Mesothelial cell of epicardium (in vitro differentiated cells): ENCODE measurements at places on chromosomes 16 and 17.

DNA sequence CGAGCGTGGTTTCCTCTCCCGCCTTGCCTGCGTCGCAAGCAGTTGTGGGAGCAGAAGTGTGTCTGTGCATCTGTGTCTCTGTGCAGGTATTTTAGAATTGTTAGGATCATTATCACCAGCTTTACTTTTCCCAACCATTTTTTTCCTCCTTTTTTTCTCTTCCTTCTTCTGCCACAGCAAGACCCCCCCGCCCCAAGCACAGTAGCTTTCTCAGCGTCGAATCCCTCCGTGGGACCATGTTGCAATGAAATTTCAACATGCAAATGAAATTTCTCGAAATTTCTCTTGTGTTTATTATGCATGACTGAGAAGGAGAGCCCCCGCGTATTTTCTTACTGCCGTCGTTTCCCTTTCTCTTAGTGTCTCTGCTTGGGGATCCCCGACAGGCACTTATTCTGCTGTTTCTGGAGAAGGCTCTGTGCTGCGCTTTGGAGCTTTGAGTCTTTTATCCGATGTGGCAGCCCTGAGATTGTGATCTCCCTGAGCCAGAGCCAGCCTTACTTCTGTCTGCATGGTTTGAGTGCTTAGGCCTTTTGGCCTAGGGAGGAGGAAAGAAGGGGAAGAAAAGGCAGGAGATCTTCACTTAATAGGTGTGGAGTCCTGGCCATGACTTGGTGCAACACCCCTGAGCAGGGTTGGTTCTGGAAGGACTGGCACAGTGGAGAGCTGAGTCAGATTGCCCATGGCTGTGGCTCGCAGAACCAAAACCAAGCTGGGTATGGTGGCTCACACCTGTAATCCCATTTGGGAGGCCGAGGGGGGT lies 5.0 kb downstream of the ARMC7 start:
- no peaks in the 10 kb centered on the region for H3K27me3 ChIP-seq
- peaks cover 11% of the 10 kb centered on the region for H3K4me1 ChIP-seq
- H3K36me3 ChIP-seq, result peaks cover 11% of the 10 kb centered on the region

- H3K4me1 ChIP-seq, result peaks cover 14% of the 10 kb centered on the region
- no peak overlapping the region for H3K27ac ChIP-seq
- H3K36me3 ChIP-seq, result no peaks in the 10 kb centered on the region
- DNase-seq, result no peak
These were observed 656.6 kb downstream of the WWOX start for GRCh38 chr16:78755751-78756661.

DNA sequence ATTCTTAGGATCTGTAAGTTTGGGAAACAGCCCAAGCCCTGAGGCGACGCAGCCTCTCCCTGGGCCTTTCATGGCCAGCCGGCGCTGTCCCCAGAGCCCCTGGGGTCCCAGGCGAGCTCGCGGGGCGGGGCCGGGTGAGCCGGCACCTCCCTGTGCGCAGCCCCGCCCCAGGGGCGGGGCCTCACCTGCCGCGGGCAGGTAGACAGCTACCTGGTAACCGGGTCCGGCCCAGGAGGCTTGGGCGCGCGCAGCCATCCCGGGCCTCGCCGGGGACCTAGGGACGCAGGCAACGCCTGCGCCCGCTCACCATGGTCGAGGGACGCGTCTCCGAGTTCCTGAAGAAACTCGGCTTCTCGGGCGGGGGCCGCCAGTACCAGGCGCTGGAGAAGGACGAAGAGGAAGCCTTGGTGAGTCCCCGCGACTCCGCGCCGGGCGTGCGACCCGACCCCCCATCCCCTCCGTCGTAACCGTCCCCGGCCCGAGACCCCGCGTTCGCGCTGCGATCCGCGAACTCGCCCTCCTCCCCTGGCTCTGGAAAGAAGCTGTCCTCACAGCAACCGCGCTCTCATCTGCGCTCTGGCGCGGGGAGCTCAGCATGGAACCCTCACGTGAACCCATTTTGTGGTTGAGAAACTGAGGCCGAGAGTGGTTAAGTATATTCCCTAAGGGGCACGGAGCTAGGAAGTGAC lies at the start of gene ATP2C2:
Gene ATP2C2, plus strand, starts transcription at position 231 of the 689 bp plus-strand sequence. Its CDS starts 78 bp downstream, at position 309.
- H3K4me1 ChIP-seq, result peaks cover 20% of the 10 kb centered on the region
- peak; percentile 34 for DNase-seq
- peak within 1 kb of the TSS; percentile 79 for H3K4me3 ChIP-seq
- H3K36me3 ChIP-seq, result no peaks in the 10 kb centered on the region
- peaks cover 50% of the 10 kb centered on the region for H3K27me3 ChIP-seq
- peak within 1 kb of the TSS; percentile 79 for H3K27ac ChIP-seq

GRCh38 chr16:64406770-64407181 lies 715.1 kb downstream of the CDH11 start:
- no peaks in the 10 kb centered on the region for H3K4me1 ChIP-seq
- no peak overlapping the region for H3K4me3 ChIP-seq
- no peaks in the 10 kb centered on the region for H3K36me3 ChIP-seq
- DNase-seq, result no peak

- H3K4me1 ChIP-seq, result peaks cover 3% of the 10 kb centered on the region
- no peak for DNase-seq
- H3K27me3 ChIP-seq, result no peaks in the 10 kb centered on the region
- peaks cover 8% of the 10 kb centered on the region for H3K36me3 ChIP-seq
- no peak overlapping the region for H3K4me3 ChIP-seq
These were observed 64.9 kb upstream of the CORO6 start for GRCh38 chr17:29687596-29687995.

GRCh38 chr17:80955671-80956280 lies 35.9 kb upstream of the CHMP6 start:
- H3K27me3 ChIP-seq, result no peaks in the 10 kb centered on the region
- H3K36me3 ChIP-seq, result peaks cover 14% of the 10 kb centered on the region
- H3K27ac ChIP-seq, result no peak overlapping the region
- no peak for DNase-seq

- peaks cover 52% of the 10 kb centered on the region for H3K36me3 ChIP-seq
- no peak for DNase-seq
- H3K27ac ChIP-seq, result no peak overlapping the region
- H3K27me3 ChIP-seq, result no peaks in the 10 kb centered on the region
- no peaks in the 10 kb centered on the region for H3K4me1 ChIP-seq
- H3K4me3 ChIP-seq, result no peak overlapping the region
These were observed 50.6 kb downstream of the MED13 start for GRCh38 chr17:62014526-62014925.

DNA sequence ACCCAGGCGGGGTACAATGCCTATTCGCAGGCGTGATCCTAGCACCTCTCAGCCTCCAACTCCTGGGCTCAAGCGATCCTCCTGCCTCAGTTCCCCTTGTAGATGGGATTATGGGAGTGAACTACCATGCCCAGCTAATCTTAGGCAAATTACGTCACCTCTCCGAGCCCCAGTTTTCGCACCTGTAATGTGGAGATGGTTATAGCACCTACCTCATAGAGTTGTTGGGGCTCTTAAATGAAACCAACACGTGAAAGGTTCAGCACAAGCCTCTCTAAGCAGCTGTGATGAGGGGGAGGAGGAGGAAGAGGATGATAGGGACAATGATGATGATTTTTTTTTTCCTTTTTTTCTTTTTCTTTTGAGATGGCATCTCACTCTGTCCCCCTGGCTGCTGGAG lies 59.9 kb downstream of the ABR start:
- DNase-seq, result no peak
- peaks cover 6% of the 10 kb centered on the region for H3K4me1 ChIP-seq
- no peaks in the 10 kb centered on the region for H3K27me3 ChIP-seq
- H3K4me3 ChIP-seq, result no peak overlapping the region
- H3K36me3 ChIP-seq, result peaks cover 6% of the 10 kb centered on the region
- no peak overlapping the region for H3K27ac ChIP-seq

- peaks cover 20% of the 10 kb centered on the region for H3K4me1 ChIP-seq
- no peak overlapping the region for H3K4me3 ChIP-seq
- H3K27me3 ChIP-seq, result peaks cover 23% of the 10 kb centered on the region
- DNase-seq, result no peak
These were observed 256.2 kb downstream of the FOXL1 start for GRCh38 chr16:86834451-86835035.

DNA sequence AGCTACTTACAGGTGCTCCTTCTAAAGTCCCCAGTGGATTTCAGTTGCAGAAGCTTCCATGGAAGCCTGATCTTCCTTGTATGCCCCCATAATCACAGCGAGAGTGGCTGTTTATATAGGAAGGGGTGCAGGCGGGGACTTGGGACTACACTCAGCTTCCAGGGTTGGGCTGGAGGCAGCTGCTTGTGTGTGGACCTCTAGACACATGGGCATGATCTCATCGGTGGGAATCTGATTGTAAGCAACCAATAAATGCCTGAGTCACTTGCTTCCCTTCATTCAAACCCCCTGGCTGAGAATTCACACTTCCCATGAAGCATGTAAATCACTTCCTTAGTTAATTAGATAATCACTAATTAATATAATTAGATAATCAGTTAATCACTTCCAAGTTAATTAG lies 1.0 kb upstream of the KRT20 start:
- no peaks in the 10 kb centered on the region for H3K36me3 ChIP-seq
- no peak for DNase-seq
- no peak overlapping the region for H3K4me3 ChIP-seq
- no peaks in the 10 kb centered on the region for H3K4me1 ChIP-seq

DNA sequence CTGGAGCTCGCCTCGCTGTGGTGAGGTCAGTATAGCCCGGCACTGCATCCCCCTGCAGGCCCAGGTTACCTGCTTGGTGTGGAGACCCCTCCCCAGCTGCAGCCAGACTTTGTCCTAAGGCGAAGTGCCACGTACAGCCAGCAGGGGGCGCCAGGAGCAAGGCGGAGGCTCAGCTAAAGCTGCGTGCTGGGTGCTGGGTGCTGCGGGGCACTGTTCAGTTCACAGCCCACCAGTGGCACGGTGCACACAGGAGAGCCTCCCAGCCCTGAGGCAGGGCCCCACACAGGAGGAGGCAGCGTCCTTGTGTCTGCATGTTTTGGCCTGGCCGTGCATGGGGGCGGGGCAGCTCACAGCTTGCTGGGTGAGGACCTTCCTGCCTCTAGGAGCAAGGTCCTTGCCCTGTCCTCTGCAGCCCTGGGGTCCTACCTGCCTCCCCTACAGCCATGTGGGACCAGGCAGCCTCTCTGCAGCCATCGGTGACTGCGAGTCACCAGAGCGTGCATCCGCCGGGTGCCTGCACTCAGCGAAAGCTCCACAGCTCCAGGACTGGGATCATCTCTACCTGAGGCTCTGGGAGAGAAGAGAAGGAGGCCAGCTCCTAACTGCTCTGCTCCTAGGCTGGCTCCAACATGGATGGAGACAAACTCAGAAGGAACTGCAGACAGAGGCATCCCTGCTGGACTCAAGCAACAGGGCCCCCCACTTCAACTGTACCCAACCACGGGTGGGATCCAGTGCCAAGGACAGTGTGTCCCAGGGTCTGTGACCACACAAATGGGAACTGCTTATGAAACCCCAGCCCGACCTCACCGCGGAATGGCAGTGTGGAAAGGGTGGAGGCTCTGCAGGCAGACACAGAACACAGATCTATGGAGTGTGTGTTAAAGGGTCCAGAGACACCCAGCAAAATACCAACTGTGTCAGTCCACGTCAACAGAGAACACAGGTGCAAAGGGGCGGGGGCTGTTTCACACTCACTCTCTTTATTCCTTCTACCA lies 19.0 kb downstream of the SLC7A5 start:
- H3K36me3 ChIP-seq, result no peaks in the 10 kb centered on the region
- peaks cover 50% of the 10 kb centered on the region for H3K4me1 ChIP-seq
- DNase-seq, result peak; percentile 63
- no peak overlapping the region for H3K4me3 ChIP-seq

GRCh38 chr17:37818689-37819088 lies 73.8 kb upstream of the HNF1B start:
- H3K4me3 ChIP-seq, result no peak overlapping the region
- peaks cover 7% of the 10 kb centered on the region for H3K4me1 ChIP-seq
- no peaks in the 10 kb centered on the region for H3K36me3 ChIP-seq

GRCh38 chr17:51006601-51007000 lies 114.1 kb downstream of the SPAG9 start:
- DNase-seq, result no peak
- H3K27ac ChIP-seq, result no peak overlapping the region

DNA sequence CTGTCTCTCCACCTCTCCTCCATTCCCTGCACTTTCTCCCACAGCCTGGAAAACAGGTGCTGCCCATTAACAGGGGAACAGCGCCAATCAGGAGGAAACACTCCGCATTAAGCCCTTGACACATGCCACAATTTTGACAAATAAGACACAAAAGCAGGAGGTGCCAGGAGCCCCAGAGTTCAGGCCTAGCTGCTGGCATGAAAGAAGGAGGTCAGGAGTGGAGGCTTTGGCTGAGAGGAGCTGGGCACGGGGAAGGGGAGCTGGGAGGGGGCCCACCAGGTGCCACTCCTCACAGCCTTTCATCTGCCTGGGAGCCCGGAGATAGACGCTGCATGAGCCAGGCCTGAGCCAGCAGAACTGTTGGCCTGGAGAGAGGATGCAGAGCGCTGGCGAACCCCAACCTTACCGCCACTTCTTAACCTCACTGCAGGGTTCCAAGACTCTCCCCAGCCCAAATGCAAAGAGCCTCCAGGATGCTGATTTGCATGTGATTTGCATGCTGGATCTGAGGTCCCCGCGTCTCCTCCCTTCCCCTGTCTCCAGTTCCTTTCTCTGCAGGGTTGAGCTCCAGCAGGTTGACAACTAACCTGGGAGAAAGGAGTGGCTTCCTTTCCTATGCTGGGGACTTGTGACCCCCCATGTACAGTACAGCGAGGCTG lies 139.8 kb upstream of the SDK2 start:
- peaks cover 61% of the 10 kb centered on the region for H3K27me3 ChIP-seq
- no peaks in the 10 kb centered on the region for H3K36me3 ChIP-seq
- no peak overlapping the region for H3K27ac ChIP-seq

- peaks cover 8% of the 10 kb centered on the region for H3K4me1 ChIP-seq
- no peaks in the 10 kb centered on the region for H3K36me3 ChIP-seq
- no peak for DNase-seq
- no peak overlapping the region for H3K27ac ChIP-seq
- no peak overlapping the region for H3K4me3 ChIP-seq
These were observed 26.7 kb upstream of the LCMT1 start for GRCh38 chr16:25084797-25085196.

GRCh38 chr16:8867216-8867931 lies 1.4 kb downstream of the CARHSP1 start:
- H3K27ac ChIP-seq, result peak overlapping the region; percentile 84
- DNase-seq, result peak; percentile 60
- peaks cover 32% of the 10 kb centered on the region for H3K4me1 ChIP-seq
- no peaks in the 10 kb centered on the region for H3K36me3 ChIP-seq
- H3K27me3 ChIP-seq, result no peaks in the 10 kb centered on the region

DNA sequence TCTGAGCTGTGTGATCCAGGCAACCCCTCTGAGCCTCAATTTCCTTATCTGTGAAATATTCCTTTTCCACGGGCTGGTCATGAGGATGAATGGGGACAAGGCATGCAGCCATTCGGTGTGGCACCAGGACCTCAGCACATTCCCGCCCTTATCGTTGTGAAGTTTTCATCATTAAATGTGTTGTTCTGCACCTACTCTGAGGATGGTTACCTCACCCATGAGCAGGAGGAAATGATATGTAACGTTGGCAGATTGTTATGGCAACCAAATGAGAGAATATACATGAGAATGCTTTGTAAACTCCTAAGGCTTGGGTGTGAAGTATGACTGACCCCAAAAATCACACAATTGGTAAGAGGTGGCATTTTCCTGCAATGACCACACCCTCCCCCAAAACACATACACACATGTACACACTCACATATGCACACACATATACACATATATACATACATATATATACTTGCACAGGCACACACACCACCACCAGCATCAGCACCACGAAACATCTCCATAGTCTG lies 39.5 kb downstream of the SMARCE1 start:
- no peak overlapping the region for H3K4me3 ChIP-seq
- peaks cover 6% of the 10 kb centered on the region for H3K27me3 ChIP-seq
- no peak overlapping the region for H3K27ac ChIP-seq
- DNase-seq, result no peak
